Left ventricle myocardium inferior (tissue), 1 donor: ENCODE measurements at places on chromosomes 2 and 18. TPM values are rescaled to one million over a fixed set of nuclear protein-coding genes. Genes with fewer than 3 reads are reported as not detected.

The VIT gene
- total RNA-seq, result 8.5 TPM

The TMEM247 gene
- total RNA-seq, result not detected

DNA sequence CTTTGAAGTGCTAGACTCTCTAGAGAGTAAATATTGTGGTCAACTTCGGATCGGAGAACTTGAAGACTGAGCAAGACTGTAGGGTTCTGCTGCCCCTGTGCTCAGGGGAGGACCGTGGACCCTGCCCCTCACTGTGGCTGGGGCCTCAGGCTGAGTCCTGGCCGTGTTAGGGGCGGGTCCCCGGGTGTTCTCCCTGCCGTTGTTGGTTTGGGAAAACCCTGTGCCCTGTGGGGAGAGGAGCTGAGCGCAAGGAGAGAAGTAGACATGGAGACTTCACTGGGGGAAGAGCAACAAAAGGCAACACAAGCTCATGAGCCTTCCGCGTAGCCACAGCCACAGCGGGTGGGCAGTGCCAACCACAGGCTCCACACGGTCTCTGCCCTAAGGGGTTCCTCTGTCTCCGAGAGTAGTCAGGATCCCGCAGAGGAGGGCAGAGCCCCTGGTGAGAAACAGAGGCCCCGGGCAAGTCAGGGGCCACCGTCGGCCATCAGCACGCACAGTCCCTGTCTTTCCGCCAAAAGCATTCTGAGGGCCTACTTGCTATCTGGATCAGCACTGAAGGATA lies 53.1 kb downstream of the NTSR2 start:
- no peak for DNase-seq

DNA sequence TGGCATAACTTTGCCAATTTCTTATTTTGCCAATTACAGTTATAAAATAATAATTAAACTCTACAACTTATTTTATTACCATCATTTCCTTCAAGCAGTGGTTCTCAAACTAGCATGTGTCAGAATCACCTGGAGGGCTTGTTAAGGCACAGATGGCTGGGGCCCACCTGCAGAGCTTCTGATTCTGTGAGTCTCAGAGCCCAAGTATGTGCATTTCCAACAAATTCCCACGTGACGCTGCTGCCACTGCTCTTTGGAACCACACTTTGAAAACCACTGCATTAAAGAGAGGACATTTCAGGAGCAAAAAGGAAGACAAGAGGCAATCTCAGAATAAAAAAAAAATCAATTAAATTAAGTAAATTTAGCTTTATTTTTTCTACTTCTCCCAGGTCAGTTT lies 94.0 kb upstream of the HNRNPA3 start:
- DNase-seq, result no peak

DNA sequence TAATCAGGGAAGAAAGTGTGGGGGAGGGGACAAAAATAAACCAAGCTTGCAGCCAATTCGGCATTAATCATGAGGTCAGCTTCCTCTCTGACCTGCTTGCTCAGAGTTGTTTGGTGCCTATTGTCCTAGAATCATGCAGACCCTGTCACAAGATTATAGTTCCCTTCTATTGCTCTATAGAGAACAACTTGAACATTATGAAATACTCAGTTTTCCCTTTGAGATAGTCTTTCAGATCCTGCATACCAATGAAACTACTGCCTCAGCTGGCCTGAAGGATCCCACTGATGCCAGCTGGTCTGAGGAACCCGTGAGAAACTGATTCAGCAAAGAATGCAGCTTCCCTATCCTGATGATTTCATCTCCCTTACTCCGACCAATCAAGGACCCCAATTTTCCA lies 955 bp upstream of the BBS5 start:
- DNase-seq, result no peak
